ENCODE measurements at places on chromosomes 4 and X.

DNA sequence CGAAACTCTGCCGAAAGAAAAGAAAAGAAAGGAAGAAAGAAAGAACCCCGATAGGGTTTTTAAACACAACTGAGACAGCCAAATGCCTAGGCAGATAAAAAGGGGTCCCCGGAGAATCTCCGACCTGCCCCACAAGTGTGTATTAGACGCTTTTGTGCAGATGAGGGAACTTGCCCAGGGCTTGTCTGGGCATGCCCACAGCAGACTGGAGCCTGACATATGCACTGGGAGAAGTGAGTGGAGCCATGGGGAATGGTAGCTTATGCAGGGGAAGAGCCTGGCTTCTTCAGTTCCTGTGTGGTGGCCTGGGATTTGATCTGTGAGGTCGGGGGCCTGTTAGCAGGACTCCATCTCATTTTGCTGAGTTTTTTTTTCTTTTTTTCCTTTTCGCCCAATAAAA lies 199.0 kb downstream of the GPC3 start:
- DNase-seq = no peak

- DNase-seq = no peak
Measured at GRCh38 chr4:4837316-4837715, 22.1 kb upstream of the MSX1 start.

DNA sequence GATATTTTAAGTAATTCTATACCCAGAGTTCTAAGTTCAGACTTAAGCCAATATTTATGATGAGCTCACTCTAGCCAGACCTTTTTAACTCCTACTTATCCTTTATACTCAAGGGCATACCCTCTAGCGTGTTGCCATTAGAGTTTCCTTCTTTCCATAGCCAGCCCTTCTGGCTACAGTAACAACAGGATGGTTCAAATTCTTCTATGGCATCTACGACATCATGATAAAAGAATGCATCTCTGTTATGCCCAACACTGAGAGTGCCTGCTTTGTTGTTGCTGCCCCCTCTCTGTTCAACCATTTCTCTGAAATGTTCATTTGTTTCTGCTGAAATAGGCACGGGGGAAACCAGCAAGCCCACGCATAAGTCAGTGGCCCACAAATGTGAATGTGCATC lies 104.5 kb downstream of the UBE2NL start:
- no peak for DNase-seq

DNA sequence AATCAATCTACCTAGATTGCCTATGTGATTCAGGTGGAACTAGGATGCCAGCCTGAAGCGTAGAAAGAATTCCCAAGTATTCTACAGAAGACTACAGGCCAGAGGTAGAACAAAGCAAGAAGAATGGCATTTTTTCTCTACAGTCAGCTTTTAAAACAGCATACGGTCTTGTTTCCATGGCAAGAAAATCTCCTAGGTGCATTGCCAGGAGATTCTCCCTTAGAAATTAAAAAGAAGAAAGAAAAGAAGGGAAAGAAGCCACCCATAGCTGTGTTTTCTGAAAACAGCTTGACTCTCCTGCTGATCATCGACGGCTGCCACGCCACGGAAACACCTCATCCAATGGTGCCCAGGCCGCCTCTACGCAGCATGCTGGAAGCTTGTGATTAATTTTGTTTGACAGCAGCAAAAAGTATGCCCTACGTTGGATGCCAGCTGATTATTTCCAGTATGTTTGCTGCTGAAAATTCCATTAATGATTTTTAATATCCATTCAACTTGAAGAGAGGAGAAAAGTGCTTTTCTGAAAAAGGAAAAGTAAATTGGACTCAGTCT lies 24.1 kb downstream of the ANK2 start:
- DNase-seq = no peak

DNA sequence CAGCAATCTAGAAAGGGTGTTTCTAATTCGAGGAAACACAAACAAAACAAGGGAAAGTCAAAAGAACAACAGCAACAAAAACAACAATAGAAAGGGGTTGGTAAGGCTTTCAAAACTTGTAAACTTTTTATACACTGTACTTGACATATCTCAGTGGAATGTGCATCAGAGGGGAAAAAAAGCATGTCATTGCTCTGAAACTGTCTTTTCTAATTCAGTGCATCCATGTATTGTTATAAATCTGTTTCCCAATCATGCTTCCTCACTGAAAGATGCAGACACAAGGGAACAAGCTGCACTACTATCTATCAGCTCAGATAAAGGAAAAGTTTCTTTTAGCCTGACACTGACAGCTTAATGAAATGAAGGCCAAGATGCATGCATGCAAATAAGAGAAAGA lies 44.2 kb upstream of the PCDH18 start:
- no peak for DNase-seq

DNA sequence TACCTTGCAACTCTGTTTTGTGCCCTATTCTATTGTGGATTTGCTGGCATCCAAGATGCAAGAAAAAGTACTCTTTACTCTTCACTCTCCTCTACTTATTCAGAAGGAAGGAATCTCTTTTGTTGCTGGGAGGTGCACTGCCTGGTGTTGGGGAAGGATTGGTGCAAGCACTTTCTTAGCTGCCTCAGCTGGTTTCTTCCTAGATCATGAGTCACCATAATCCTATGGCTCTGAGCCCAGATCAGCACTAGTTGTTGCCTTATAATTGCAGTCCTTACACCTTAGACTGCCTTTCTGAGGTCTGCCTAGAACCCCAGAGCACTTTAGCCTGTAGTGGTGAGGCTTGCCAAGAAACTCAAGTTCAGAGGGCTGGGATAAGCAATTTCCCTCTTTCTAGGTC lies 37.0 kb upstream of the CT83 start:
- no peak for DNase-seq

- no peak for DNase-seq
Measured at GRCh38 chr4:17476853-17477252, 35.0 kb downstream of the QDPR start.

DNA sequence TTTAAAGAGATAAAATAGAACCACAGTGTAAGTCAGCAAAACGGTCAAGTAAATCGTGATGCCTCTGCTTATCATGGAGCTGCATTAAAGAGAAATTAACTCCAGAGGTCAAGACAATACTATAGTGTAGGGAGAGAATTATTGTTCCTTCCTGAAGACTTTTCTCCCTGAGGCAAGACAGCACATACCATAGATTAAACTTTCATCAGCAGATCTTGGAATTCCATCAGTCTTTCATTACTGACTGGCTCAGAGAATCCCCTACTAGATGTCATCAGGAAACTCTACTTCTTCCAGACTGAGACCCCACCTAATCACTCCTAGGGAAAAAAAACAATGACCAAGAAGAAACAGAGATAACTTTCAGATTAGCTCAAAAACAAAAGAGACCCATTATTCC lies 131.3 kb downstream of the NSUN7 start:
- no peak for DNase-seq
